ENCODE measurements at places on chromosomes 6 and 20.
A peak's percentile ranks its signal among the peaks of the same experiment; 100 is the strongest.

DNA sequence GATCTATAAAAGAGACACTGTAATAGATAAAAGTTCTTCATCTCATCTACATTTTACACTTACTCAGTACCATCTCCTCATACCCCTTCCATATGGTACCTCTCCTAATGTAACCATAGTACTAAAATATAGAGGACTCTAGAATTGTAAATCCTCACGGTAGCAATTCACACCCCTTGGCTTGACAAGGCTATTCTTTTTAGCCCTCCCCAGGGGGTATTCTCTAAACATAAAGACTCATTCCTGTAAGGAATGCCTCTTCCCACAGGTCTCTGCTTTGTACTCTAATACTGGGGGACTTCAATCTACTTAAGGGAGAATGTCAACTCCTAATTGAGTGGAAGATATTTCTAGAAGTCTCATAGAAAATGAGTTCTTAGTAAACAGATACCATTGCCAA is 85.9 kb downstream of the VIP start:
- DNase-seq: no peak

- DNase-seq: peak; percentile 83
Measured at GRCh38 chr6:110039364-110039980, 61.4 kb downstream of the GPR6 start.

GRCh38 chr6:79538106-79538971 is 1.1 kb upstream of the LCA5 start:
- no peak for DNase-seq

DNA sequence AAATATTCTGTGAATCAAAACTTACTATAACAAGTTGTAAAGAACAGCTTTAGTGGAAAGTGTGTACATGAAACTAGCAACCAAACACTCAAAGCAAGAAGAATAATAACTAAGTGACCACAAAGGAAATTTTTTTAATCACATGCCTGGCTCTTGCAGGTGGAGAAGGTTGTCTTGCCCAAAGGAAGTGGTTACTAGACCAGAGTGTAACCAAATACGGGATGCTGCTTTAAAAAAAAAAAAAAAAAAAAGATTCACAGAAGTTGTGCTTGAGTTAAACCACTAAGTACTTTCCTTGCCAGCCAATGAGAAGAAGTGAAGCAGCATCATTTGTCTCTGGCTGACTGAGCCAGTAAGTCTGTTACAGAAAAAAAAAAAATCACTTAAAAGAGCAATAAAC is 19.1 kb upstream of the HLA-DQB1 start:
- DNase-seq: peak; percentile 89

- no peak for DNase-seq
Measured at GRCh38 chr6:25287941-25288340, 8.8 kb downstream of the CARMIL1 start.

DNA sequence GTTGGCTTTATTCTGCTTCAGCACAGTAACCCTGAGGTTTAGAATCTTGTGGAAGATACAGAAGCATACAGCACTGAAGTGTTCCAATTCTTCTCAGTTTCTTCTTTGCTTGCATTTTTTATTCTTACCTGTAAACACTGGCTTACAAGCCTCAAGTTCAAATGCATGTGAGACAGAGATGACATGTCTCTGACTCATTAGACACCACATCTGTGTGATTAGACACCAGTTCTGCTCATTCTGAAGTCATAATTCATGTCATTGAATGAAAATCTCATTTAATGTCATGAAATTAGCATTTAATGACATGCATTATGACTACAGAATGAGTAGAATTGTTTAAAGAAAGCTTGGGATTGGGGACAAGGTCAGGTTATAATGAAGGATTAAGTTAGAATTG is 5.8 kb downstream of the GZF1 start:
- no peak for DNase-seq

Measured in CD4-positive, alpha-beta T cell treated with Interleukin-10 for 1 hour (primary cell).